ENCODE measurements at places on chromosomes 16 and 17.

- no peak for DNase-seq
These were observed 6.1 kb upstream of the ARHGAP23 start for GRCh38 chr17:38421871-38422827.

DNA sequence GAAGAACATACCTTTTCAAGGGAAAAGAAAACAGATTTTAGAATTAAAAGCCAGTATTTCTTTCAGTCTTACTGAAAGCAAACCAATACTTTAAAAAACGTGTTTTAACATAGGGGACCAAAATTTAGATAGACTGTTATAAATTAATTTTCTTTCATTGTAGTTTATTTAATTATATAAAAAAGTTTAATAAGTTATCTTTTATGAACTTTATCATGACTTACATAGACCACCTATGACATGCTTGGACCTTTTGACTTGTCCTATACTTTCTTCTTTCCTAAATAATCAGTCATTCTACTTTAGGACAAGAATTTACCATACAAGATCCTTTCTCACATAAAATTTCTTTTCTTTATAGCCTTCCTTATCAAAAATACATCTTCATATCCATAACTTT lies 102.0 kb upstream of the HAS3 start:
- no peak for DNase-seq

DNA sequence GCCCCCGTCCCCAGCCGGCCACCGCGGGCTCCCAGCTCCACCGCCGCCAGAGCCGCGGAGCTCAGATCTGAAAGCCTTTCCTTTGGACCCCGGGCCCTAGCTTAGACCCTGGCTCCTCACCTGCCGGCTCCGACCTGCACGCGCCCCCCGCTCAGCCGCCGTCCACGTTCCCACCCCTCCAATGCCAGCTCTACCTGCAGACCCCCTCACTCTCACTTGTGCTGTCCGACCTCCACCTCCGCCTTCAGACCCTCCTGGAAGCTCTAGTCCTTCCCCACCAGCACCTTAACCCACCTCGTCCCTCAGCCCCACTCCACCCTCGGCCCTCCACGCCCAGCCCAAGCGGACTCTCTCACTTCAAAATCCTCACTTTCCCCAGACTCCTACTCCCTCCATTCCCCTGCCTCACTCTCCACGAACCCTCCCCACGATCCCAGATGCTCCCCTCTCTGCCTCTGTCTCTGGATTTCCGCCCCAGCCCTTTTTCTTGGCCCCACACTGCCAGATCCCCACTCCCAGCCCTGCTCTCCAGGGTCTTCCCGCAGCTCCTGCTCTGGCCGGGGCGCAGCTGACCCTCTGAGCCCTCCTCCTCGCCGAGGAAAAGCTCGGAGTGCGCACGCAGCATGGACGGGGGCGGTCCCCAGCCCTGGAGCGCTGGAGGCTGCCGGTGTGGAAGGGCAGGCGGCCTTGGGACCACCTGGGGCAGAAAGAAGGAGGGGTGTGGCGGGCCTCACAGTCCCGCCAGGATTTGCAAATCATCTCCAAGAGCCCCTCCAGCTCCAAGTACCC lies at the start of gene TMEM114:
TSS of gene TMEM114 (minus strand) at position 612 of the 789 bp plus-strand sequence. CDS start 673 bp downstream, outside the sequence.
- DNase-seq: no peak

- DNase-seq: no peak
These were observed 25.1 kb downstream of the TMEM98 start for GRCh38 chr17:32953045-32953444.

DNA sequence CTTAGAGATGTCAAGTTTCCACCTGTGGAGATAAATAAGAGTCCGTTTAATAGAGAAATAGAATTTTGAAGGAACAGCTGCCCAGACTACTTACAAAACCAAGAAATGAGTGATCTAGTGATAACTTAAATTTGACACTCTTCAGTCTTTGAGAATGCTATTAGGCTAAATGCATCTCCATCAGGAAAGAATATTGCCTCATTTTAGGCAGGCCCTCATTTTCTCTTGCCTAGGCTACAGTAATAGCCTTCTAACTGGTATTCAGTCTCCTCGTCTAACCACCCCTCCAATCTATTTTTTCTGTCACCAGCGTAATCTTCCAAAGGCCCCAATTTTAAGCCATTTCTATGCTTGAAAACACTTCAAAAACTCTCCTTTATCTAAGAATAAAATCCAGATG lies 537.8 kb upstream of the CA10 start:
- no peak for DNase-seq

- no peak for DNase-seq
These were observed 47.6 kb downstream of the LMF1 start for GRCh38 chr16:923184-923583.

DNA sequence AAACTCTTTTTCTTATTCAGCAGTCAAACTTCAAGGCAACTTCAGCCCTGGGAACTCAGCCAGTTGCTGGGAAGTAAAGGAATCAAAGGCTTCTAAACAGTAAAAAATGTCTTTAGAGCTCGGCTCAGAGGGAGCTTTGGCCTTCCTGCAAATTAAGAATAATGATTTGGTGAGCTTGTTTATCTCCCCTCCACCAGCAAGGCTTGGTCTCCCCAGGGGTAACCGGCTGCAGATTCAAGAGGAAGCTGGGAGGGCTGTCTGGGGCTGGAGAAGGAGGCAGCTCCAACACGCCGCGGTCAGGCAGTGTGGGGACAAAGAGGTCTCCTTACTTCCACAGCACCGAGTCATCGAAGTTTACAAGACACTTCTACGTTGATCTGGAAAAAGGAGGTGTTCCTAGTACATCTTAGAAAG lies 17.7 kb upstream of the DOC2B start:
- no peak for DNase-seq

GRCh38 chr16:17070882-17071592 lies 399.7 kb downstream of the XYLT1 start:
- DNase-seq: peak; percentile 93
